ENCODE measurements at places on chromosomes 5 and 9.

DNA sequence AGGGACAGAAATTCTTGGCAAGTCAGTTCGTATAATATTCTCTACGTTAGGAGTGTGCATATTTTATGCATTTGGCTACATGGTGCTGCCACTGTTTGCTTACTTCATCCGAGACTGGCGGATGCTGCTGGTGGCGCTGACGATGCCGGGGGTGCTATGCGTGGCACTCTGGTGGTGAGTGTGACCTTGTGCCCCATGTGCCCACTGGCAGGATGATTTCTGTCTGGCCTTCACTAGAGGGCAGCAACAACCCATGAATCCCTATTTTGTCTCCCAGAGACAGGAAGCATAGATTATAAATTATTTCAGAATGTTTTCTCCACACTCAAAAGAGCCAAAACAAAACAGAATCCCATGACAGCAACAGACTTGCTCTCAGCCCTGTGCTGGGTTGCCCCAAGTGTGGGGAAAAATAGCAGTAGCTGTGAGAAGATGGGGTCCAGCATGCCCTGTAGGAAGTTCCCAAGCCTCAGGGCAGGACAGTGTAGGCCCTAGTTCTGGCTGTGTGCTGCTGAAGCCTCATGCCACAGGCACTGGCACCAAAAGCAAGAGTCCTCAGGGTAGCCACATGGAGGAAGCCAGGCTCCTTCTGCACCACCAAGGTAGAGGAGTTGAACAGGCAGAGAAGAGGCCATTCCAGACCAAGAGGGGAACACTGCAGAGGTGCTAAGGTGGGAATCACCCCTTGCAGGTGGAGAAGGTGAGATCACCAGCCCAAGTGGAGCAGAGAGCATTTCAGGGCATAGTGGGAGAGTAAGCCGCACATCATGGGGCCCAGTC, 16.0 kb downstream of the SLC22A5 start:
- peak; percentile 81 for DNase-seq

DNA sequence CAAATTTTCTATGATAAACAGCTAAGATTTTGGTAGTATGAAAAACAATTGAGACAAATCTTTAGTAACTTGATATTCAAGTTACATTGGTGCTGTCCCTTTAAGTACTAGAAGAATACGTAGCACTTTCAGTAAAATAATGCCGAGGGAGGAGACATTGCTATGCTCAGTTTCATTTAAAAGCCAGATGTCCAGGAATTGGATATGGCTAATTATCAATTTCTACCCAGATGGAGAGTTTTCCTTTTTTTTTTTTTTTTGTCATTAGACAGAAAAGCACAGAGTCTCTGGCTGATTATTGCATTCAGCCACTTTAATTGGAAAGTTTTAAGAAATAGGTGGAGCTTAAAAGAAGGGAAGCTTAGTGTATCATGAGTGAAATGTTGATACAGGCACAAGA, 40.4 kb upstream of the APC start:
- no peak for DNase-seq

GRCh38 chr9:69967344-69967743, 76.3 kb upstream of the MAMDC2 start:
- DNase-seq: no peak

DNA sequence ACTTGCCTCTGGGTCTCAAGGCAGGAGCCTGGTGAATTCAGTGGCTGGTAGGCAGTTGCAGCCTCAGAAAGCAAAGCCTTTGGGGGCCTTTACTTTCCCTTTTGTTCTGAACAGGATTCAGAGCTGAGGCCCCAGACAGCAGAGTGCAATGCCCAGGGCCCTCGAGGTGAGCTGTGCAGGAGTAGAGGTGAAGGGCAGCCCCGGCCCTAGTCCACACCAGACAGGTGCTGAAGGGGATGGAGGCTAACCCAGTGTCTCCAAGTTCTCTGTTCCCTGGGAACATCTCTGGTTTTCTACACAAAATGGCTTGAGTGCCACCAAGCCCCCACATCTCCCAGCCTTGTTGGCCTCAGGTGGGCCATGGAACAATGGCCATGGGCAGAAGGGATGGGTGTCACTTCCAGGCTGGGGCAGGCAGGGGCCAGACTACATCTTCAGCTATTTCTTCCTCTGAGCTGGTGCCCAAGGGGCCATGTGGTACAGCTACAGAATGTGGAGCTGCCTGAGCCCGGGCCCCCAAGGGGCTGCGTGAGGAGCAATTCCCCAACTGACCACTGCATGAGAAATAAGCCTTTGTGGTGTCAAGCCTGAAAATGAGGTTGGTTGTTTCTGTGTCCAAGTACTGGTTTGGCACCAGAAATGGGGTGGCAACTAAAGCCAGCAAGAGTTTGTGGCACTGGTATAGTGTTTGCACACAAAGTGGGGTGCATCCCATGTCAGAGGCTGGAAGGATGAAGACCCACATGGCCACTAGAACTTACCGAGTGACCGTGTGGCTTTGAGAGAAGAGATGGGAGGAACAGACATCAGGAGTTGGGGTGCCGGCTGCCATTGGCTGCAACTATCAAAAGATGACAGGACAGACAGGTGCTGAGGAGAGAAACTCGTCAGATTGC, 57.8 kb downstream of the BARX1 start:
- no peak for DNase-seq

- DNase-seq: no peak
These were observed 7.8 kb upstream of the C9orf40 start for GRCh38 chr9:74960561-74960960.

GRCh38 chr5:96322217-96322616, 110.8 kb downstream of the PCSK1 start:
- DNase-seq: no peak

DNA sequence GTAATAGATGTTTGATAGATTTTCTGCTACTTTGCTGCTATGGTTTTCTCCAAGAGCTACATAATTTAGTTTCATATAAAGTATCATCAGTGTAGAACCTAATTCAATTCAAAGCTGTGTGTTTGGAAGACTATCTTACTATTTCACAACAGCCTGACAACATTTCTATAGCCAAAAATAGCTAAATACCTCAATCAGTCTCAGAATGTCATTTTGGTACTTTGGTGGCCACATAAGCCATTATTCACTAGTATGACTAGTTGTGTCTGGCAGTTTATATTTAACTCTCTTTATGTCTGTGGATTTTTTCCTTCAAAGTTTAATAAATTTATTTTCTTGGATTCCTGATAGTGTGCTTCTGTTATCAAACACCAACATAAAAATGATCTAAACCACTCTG, 35.1 kb upstream of the CCDC152 start:
- no peak for DNase-seq

GRCh38 chr9:95740217-95741004, 135.1 kb upstream of the ERCC6L2 start:
- DNase-seq: peak; percentile 23

DNA sequence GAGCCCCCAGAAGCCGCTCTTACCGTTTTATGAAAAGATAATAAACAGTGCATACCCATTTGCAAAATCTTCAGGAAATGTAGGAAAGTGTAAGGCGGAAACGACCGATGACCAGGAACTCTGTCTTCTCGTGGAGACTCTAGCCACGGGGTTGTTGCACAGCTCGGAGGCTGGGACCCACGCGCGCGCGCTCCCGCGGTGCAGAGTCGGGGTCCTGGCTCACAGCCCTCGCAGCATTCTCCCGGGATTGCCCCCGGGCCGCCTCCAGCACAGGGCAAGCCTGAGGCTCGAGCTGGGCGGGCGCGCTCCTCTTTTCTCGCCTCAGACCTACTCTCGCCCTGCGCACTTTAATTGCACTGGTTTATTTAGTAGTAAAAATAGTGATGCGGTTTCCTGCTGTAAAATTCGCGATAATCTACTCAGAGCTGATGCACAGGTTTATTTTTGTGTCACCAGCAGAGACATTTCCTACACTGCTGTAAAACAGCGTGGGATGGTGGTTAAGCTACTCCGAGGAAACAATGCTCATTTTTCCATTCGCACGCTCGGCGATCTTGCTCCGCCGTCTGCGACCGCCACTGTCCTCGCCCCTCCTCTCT, 15.5 kb downstream of the TRIM7 start:
- peak; percentile 44 for DNase-seq
